ENCODE measurements at places on chromosomes 2 and 18. TPM values are rescaled to one million over a fixed set of nuclear protein-coding genes. Genes with fewer than 3 reads are reported as not detected.

DNA sequence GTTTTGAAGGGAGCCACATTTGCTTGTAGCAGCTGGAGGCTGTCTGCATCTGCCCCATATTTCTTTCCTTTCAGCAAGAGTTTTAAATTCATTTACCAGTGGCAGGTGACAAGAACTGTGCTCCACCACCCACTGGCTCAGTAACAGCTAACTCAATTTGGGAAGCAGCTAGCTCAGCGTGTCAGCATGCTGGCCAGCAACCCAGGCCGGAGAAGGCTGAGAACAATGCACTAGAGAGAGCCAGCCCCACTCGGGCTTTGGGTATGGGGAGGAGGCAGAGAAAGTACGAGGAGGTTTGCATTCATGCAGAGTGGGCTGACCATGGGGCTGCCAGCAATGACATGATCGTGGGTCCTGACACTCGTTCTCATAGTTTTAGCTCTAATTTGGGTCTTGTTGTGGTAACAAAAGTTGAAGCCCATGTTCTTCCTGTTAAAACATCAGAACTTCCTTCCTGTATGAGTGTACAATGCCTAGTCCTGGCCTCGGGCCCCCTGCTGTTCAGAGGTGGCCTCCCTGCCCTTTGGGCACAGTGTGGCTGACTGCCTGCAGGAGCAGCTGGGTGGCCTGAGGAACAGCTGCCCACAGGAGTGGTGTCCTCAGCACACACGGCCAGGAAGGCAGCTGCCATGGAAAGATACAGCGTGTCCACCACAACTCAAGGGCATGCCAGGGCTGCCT is 23.0 kb downstream of the CDC42EP3 start:
- peak; percentile 50 for DNase-seq

DNA sequence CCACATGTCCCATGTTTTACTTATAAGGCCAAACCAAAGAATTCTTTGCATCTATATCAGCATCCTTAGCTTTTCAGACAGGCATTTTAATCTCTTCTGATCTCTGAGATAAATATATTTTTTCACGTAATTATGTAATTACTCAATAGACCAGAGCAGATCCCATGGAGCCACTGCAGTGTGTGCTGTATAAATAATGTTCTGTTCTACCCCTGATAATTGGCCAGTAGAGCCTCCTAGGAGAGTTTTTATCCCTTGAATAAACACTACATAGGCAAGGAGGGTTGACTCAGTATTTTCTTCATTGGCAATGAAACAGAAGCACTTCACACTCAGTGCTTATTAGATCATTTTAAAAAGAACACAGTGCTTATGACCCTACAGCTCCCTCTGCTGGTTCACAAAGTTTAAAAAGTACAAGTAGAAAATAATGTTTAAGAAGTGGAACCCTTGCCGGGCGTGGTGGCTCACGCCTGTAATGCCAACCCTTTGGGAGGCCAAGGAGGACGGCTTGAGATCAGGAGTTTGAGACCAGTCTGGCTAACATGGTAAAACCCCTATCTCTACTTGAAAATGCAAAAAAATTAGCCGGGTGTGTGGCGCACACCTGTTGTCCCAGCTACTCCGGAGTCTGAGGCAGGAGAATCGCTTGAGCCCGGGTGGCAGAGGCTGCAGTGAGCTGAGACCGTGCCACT is 91.9 kb downstream of the PPP1R1C start:
- DNase-seq: peak; percentile 30

DNA sequence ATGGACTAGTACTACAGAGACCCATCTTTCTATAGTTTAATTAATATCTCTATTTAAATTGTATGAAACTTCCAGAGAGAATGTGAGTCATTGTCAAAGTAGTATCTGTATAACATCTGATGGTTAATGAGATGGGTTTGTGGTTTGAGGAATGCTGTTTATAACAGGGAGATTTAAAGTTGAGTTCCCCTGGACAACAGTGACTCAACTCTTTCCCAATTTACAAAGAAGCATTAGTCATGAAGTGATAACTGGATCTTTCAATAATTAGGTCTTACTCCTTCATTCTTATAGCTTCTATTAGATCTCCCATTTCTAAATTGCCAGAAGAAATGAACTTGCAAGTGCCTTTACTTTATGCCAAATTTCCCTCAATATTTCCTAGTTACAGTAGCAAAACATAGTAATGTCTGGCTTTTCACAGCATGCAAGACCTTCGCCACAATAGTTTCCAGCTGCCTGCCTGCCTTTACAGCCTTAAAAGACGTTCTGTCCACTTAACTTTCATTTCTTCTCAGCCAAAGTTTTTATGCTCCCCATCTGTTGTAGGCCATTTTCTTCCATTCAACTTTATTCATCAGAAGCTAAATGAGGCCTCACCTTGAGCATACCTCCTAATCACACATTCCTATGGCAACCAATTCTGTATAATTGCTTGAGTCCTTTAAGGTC is 47.7 kb upstream of the WDR75 start:
- DNase-seq: no peak

DNA sequence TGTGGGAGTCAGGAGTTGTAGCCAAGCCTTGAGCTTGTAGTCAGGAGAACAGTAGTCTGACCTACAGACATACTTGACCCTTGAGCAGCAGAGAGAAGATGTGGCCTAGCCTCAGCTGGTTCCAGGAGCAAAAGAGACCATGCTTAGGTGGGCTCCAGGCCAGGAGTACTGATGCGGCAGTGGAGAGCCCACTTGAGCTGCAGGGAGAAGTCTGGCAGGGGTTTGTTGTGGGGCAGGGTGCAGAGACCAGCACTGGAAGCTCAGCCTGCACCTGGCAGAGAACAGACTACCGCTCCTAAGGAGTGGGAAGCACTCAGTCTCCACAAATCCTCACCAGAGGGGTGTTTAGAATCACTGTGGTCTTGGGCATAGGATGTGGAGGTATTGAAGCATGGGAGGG is 197.9 kb downstream of the TPGS2 start:
- DNase-seq: no peak

- DNase-seq: no peak
These were observed 31.0 kb downstream of the KIF1A start for GRCh38 chr2:240789051-240789453.

DNA sequence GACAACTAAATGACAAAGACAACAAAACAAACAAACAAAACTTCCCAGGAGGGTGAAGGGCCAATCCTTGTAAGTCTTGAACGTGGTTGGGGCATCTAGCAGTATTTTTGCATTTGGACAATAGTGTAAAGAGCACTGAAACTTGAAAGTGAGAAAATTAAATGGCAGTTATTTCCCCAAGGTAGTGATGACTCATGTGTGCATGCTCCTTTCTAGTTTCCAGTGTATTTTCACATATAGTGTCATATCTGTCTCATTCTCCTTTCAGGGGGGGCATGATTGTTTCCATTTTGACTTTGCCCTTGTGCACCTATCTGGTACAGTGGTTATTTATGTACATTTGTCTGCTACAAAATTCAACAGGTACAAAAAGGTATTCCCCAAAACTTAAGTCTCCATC is 39.5 kb downstream of the CERS6 start:
- DNase-seq: no peak

DNA sequence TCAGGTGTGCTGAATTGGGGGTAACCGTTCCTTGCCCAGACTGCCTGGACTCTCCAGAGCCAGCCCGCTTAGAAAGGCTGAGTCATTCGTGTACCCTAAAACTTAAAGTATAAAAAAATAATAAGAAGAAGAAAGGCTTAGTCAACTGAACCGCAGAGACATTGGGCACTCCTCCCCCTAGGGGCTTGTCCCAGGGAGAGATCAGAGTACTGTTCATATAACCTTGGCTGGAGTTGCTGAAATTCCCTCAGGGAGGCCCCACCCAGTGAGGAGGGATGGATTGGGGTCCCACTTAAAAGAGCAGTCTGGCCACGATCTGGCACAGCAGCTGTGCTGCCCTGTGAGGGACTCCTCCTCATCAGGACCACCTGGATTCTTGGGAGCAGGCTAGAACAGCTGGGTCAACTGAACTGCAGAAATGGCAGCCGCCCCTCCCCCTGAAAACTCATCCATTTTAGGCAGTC is 37.2 kb downstream of the ANKRD12 start:
- no peak for DNase-seq

- peak; percentile 87 for DNase-seq
These were observed 48.2 kb downstream of the TWIST2 start for GRCh38 chr2:238895891-238896600.

DNA sequence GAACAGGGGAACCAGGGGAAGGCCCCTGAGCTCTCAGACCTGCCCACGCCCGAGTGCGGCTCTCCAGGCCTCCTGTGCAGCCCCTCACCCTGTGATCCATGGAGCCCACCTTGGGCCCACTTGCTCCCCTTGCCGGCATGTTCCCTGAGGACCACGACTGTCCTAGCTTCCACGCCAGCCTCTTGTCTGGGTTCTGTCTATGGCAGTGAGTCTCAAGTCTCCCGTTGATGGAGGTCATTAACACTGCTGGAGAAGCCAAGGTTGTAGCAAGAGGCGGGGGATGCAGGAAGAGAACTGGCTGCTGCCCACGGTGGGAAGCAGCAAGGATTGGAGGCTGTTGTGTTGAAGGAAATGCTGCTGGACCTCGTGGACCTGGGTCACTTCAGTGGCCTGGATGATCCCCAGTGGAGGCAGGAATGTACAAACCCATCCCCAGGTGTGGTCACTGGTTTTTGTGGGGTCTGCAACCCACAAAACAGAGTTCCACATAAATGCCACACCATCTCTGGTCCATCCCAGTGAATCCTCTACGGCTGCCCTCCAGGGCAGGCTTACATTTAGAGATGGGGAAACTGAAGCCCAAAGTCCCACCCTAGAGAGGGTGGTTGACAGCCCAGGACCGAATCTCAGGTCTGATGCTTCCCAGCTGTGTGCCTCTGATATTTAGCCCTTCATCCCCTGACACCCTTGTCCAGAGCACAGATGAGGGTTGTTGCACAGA is 150.3 kb downstream of the NDUFA10 start:
- no peak for DNase-seq

DNA sequence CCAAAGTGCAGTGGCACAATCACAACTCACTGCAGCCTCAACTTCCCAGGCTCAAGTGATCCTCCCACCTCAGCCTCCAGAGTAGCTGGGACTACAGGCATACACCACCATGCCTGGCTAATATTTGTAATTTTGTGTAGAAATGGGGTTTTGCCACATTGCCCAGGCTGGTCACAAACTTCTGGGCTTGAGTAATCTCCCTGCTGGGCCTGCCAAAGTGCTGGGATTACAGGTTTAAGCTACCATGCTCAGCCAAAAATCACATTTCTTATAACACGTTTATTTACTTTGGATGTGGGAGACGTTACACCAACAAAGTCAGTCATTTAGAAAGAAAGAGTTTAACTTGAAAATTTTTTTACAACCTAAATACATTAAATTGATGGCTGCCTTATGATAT is 209.0 kb upstream of the VWC2L start:
- no peak for DNase-seq

- DNase-seq: no peak
These were observed 469.3 kb downstream of the METTL4 start for GRCh38 chr18:2102022-2102421.

GRCh38 chr2:108403494-108403893 is 25.7 kb downstream of the SULT1C4 start:
- no peak for DNase-seq

GRCh38 chr18:23629444-23629946 is 33.2 kb downstream of the ANKRD29 start:
- DNase-seq: no peak

GRCh38 chr2:96291751-96292150 is 13.6 kb downstream of the SNRNP200 start:
- no peak for DNase-seq

- DNase-seq: no peak
These were observed 206.9 kb downstream of the ARL4C start for GRCh38 chr2:234289834-234290590.

GRCh38 chr2:240433973-240434727 is 1.3 kb upstream of the GPC1 start:
- DNase-seq: peak; percentile 84

- DNase-seq: no peak
These were observed 540 bp downstream of the SOX11 start for GRCh38 chr2:5692561-5693286.

DNA sequence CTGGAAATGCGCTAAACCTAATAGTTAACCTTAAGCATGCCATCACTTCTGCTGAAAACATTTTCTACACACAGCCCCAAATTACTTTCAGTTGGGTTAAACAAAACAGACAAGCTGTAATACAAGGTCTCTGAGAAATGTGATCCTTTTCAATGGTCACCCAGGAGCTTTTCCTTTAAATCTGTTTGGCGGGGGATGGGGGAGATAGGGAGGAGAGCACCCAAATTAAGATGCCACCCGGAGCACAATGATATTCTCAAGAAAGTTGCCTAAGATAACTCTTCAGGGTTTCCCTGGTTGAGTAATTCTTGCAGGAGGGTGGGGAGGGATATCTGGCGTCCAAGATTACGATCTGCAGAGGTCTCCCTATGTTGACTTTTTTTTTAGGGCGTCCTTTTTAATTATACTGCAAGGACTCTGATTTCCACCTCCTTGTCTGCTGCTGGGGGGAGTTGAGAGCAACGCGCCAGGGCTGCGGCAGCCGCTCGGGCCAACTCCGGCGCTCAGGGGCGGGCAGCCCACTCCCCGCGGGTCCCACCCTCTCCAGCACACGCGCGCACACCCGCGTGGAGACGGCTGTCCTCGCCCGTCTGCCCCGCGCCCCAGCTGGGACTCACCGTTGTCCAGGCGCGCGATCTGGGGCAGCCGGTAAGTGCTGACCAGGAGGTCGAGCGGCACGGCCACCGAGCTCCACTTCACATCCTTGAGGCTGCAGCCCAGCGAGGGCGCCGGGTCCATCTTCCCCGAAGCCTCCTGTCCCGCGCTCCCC is 807 bp downstream of the GAREM1 start:
- peak; percentile 35 for DNase-seq

GRCh38 chr2:108919571-108920373 is 69.2 kb downstream of the EDAR start:
- no peak for DNase-seq

- DNase-seq: no peak
These were observed 90.3 kb upstream of the BCL2L11 start for GRCh38 chr2:111030260-111030891.

GRCh38 chr2:121018136-121019061 is 266.6 kb downstream of the TFCP2L1 start:
- peak; percentile 28 for DNase-seq

- no peak for DNase-seq
These were observed 66.0 kb upstream of the ST3GAL5 start for GRCh38 chr2:85954590-85955458.

GRCh38 chr2:239315308-239315707 is 85.5 kb downstream of the HDAC4 start:
- DNase-seq: no peak

REG3G gene
- total RNA-seq: not detected

C2orf72 gene
- total RNA-seq: not detected

SCTR gene
- total RNA-seq: not detected

PAX8 gene
- total RNA-seq: 2.8 TPM

IL1R2 gene
- 5.4 TPM for total RNA-seq

ASAP2 gene
- 30.3 TPM for total RNA-seq

MOB1A gene
- 161 TPM for total RNA-seq

ZNF397 gene
- 69.5 TPM for total RNA-seq

PLEKHM3 gene
- total RNA-seq: 21.8 TPM

COL5A2 gene
- 36.1 TPM for total RNA-seq

HOXD13 gene
- not detected for total RNA-seq

EMILIN2 gene
- 55.3 TPM for total RNA-seq

RIT2 gene
- total RNA-seq: not detected

Measured in uterus (tissue), 4 donors.